ENCODE measurements at places on chromosomes 2 and 18.

DNA sequence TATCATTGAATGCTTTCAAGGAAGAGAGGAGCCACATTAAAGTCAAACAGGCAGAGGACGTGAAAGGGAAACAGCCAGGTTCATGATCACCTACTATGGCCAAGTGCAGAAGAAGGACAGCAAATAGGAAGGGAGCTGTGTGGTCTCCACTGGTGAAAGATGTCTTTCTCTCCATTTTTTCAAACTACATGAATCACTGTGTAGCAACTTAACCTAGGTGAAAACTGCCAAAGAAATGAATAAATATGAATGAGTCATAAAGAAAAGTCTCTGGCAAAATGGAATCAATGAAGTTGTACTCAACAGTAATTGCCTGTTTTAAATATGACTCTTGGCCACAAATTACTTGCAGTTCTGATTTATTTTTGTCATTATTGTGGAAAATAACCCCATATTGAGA is 452.6 kb upstream of the PKDCC start:
- DNase-seq: no peak

DNA sequence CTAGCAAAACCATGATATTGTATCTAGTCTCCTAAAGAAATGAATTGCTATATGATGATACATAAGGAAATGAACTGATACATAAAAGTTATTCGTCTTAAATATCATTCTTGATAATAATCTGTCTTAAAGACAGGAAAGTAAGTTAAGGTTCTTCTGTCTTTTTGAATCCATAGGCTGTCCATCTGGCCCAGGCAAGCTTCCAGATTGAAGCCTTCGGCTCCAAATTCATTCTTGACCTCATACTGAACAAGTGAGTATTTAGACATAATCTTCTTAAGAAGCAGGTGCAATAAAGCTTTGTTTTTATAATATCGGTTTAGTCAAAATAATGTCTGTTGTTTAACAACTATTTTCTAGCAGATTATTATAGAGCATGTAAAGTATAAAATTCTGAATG is 37.7 kb downstream of the ADAM23 start:
- no peak for DNase-seq

- DNase-seq: no peak
Measured at GRCh38 chr18:49026501-49027373, 76.0 kb upstream of the SMAD7 start.

DNA sequence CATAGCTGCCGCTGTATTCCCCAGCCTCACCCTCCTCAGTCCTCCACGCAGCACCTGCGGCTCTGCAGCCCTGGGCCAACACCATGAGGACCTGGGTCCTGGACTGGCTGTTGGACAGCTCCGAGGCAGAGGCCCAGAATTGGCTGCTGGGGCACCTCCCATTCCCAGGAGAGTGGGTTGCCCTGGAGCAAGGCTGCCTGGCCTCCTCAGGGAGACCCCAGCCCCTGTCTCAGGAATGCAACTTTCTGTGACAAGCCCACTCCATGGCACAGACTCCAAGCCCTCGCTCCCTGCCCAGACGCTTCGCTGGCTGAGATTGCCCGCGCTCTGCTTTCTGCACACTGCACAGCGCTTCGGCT is 33.0 kb downstream of the CYP26B1 start:
- no peak for DNase-seq

DNA sequence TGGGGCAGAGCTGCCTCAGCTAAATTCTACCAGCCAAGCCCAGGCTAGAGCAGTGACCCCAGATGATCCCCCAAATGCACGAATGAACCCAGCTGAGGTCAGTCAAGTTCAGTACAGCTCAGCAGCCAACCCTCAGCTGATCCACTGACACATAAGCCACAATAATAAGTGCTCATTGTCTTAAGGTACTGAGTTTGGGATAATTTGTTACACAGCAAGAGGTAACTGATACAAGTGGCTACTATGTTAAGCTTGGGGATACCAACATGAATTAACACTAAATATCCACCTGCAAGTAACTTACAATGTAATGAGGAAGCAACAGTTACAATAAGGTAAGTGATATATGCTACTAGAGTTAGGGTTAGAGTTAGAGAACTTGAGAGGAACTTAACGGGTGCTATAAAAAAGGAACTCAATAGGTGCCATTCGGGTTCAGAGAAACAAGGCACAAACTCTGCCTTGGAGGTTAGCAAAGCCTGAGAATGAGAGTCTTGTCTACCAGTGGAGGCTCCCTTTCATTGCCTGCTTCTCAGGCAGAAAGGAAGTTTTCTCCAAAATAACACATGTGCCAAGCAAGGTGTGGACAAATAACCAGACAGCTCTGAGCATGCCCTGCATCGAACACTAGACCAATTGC is 189.4 kb downstream of the ARL4C start:
- no peak for DNase-seq

DNA sequence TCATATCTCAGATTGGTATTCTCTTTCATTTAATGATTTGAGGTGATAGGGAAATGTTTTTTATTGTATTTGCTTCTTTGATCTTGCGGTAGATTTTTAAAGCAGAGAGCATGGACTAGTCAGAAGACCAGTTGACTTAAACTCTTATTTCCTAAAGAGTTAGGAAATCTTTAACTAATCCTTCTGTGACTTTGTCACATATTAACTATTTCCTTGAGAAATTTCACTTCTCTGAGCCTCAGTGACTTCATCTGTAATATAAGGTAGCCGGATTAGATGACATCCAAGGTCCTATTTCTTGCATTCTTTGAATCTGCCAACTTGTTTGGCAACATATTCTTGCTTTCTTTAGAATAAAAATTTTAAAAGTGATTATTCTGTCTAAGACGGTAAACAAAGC is 55.6 kb downstream of the MTX2 start:
- no peak for DNase-seq

DNA sequence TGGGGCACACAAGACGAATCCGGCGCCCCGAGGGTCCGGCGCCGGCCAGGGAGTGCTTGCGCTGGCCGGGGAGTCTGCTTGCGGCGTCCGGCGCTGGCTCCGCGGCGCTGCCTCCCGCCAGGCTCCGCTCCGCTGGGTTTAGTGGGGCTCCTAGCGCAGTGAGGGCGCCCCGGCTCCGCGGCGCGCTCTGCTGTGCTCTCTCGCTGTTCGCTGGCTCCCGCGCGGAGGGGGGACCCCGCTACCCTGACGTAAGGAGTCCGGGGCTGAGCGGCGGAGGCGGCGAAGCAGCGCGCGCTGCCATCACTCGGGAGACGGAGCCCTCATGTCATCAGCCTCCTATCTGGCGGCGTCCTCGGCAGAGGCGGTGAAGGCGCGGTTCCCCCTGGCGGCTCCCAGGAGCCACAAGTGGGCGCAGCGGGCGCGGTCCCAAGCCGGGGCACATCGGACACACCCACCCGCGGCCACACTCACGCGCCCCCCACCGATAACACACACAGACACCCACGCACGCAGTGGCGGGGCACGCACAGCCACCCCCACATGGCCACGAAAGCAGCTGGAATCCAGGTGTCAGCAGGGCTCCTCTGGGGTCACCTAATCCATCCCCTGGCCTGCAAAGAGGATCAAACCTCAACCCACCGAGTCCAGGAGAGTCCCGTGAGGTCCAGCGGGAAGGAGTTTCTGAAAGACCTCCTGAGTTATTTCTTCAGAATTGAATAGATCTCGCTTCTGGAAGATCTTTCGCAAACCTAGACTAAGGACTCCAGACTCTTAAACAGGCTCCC is at the start of gene C1QL2:
TSS of gene C1QL2 (minus strand) at position 189 of the 785 bp plus-strand sequence. CDS start 482 bp downstream, outside the sequence.
- DNase-seq: no peak

DNA sequence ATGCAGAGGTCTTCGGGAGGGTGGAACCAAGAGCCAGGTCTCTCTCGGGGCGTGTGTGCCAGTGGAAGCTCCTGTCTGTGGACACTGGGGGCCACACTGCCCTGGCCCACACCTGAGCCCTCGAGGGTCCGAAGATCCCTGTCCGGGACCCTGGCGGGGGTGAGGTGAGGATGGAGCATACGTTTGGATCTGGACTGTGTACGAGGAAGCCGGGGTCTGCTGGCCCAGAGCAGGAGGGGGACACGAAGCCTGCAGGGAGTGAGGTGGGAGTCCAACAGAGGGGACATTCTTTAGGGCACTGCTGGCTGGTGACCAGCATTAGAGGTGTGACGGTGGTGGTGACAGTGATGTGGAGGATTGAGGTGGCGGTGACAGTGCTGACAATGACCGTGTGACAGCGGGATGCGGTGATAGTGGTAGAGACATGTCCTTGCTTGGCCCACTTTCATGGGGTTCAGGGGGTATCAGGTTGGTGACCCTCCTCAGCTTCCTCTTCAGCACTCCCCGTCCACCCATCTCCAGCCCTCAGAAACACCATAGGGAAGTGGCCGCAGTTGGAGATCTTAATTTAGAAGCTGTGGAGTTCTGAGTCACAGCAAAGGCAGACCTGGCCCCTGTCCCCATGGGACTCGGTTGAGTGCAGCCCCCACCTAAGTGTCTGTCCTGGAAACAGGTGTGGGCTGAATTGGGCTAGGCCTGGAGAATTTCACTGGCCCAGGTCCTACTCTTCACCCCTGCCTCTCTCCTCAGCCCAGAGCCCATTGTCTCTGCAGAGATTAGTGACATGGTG is 252.0 kb downstream of the DYSF start:
- no peak for DNase-seq

GRCh38 chr2:196956069-196956468 is 29.6 kb upstream of the PGAP1 start:
- no peak for DNase-seq

- DNase-seq: no peak
Measured at GRCh38 chr2:231634951-231635875, 42.5 kb downstream of the TEX44 start.

DNA sequence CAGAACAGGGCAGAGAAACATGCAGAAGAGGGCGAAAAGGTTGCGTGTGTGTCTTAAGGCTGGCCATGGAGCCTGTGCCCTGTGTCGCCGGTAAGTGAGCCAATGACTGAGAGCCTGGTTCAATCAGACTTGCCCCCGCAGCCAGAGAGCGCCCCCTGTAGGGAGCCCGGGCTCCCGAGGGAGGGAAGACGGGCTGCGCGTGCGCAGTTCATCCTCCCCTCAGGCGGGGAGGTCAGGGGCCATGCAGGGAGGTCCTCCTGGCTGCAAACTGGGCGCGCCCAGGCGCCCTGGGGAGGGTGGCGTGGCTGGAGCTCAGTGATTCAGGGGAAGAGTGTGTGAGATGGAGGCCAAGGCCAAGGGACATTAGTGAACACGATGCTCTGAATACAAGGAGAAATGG is 276.6 kb downstream of the PHLPP1 start:
- DNase-seq: no peak

- DNase-seq: no peak
Measured at GRCh38 chr2:232368311-232368731, 10.2 kb upstream of the ALPP start.

GRCh38 chr2:64609227-64609941 is 44.3 kb downstream of the SERTAD2 start:
- peak; percentile 77 for DNase-seq

- DNase-seq: no peak
Measured at GRCh38 chr2:221337957-221338685, 234.0 kb downstream of the EPHA4 start.

GRCh38 chr2:189386741-189387140 is 54.5 kb upstream of the WDR75 start:
- no peak for DNase-seq

DNA sequence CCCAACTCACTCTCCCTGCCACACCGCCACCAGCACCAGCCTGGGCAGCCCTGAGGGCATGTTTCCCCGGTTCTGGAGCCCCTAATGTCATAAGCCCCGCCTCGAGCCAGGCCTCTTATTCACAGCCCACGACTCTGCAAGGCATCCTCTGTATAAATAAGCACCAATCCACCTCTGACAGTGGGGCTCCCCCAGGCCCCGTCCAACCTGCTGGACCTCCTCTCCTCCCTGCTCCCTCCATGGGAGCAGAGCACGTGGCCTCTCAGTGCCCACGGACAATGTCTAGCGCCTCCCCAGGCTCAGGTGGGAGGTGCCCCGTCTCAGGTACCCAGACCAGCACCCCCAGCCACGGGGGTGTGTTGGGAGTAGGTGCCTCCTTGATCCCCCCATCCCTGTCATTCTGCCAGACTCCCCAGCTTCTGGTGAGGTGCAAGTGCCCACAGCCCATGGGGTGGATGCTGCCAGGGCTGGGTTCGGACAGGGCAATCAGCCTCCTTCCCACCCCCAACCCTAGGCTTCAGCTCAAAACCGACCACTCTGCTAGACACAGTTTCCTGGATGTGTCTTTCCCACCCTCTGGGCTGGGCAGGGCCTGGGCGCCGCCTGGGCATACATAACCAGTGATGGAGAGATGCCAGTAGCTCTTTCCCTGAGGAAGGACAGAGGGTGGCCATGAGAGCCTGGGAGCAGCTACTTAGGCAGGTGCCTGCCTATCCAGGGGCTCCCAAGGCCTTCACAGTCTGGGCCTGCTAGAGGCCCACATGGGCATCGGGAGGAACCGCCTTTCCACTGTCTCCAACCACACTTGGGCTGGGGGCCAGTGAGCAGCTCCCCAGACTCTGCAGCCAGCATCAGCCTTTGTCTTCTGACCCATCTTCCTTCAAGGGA is 1.6 kb upstream of the ADRA2B start:
- DNase-seq: no peak

Data from GM19239 (cell line).